ENCODE measurements at places on chromosomes 7 and 10.
A peak's percentile ranks its signal among the peaks of the same experiment; 100 is the strongest.

DNA sequence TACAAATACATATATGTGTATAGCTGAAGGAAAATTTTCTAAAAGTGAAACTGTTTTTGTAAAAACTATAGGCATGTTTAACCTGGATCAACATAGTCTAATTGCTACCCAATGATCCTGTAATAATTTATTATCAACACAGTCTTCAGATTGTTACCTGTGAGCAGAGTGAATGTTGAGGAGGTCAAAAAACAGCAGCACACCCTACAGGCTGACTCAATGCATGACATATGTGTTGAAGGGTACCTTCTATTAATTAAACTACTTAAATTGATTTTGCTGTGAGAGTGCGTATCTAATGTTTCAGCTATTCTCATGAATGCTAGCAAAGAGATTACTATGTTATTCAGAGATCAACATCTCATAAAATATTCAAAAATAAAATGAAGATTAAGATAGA is 411.4 kb downstream of the TNS3 start:
- no peak for DNase-seq

- DNase-seq, result peak; percentile 57
Measured at GRCh38 chr10:77836299-77836820, 90.2 kb downstream of the DLG5 start.

DNA sequence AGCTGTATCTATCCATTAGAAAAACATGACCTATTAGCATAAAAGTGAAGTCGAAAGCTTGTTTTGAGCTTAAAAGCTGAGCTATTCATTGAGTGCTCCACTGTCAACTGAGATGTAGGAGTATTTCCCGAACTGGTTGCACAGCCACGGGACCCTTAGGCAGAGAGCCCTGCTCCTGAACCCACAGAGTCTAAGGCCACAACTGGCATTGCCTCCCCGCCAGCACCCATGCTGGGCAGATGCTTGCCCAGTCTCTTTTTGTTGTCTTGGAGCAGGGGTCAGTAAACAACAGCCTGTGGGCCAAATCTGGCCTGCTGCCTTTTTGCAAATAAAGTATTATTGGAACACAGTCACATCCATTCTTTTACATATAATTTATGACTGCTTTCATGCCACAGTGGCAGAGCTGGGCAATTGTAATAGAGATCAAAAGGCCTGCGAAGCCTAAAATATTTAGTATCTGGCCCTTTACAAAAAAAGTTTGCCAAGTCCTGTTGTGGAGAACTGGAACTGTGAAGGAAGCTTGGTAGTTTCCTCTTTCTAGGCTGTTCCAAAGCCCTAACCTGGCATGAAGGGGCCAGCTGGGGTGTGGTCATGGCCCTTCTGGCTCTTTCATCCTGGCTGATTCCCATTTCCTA is 58.4 kb upstream of the WAPL start:
- no peak for DNase-seq

DNA sequence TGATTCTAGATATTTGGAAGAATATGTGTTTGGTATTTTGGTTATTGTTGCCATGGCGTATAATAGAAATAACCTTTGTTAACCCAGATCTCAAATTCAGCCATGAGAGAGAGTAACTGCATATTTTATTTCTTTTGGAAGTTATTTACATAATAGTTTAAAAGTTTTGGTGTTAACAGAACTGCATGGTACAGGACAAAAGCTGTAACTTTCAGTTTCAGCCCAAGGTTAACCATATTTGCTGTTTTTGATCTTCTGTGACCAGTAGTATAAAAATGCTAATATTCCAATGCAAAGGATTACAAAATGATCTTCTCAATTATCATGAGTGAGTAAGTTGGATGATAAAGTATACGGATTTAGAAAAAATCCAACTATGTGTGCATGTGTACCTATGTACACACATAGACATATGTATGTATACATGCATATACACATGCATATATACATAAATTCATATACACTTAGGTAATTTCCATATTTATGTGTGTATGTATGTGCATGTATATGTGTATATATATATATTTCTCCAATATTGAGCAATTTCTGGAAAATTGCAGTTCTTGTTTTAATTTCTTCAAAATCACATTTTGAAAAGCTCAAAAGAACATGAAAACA is 38.0 kb upstream of the PIP4K2A start:
- DNase-seq, result no peak

- no peak for DNase-seq
Measured at GRCh38 chr10:88971221-88972061, 18.9 kb upstream of the ACTA2 start.

DNA sequence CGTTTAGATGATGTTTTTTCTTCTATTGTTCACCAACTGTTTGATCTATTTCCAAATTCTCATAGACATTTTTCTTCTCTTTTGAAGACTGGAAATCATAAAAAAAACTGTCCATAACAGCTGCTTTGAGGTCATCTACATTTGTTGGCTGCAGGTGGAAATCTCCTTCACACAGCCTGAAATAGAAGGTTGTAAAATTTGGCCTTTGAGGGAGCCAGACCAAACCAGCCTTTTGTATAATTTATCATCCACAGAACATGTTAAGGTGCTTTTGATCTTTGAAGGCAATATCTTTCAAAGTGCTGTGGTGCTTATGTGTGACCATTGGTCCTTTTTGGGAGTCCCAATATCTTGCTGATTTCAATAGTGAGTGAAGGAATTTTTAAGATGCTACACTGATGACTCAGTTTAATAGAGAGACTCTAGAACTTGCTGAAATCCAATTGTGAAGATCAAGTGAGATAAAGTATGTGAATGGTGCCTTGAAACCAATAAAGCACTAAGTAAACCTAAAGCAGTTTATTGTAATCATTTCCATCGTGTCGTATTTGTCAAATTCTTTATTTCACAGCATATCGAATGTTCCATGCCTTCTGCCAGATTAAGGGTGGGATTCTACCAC is 5.4 kb downstream of the FERD3L start:
- no peak for DNase-seq

DNA sequence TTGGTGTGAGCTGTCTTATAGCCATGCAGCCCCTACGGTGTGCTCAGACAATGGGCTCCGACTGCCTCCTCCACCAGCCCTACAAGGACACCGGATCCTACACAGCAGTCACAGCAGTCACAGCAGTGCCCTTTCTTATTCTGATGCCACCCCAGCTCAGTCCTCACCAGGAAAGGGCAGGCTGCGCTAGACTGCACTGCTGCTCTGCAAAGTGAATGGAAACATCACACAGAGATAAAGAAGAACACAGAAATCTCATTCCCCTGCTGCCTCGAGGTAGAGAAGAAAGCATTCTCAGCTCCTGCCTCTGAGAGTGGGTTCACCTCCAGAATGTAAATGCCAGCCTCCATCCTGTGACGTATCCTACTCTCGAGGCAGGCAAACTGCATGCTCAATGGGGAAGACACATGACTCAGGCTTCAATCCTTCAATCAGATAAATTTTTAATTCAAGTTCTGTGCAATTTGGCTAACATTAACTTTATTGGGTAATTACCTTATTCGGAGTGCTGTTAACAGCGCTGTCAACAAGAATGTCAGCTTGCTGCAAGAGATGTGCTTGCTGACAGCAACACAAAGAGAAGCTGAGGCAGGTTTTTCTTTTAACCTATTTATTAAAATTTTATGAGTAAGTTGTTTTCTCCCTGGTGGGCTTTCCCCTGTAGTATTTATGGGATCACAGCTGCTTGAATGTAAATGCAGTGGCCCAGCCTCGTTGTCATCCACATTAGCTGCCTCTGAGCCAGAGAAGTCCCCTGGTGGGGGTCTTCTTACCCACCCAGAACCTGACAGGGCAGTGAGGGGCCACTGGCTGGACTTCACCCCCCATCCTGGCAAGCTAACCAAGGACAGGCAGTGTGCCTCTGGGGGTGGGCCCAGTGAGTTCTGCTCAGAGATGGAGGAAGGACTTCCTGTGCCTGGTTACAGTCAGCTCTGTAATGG is 241.3 kb upstream of the KMT2E start:
- DNase-seq, result peak; percentile 19

DNA sequence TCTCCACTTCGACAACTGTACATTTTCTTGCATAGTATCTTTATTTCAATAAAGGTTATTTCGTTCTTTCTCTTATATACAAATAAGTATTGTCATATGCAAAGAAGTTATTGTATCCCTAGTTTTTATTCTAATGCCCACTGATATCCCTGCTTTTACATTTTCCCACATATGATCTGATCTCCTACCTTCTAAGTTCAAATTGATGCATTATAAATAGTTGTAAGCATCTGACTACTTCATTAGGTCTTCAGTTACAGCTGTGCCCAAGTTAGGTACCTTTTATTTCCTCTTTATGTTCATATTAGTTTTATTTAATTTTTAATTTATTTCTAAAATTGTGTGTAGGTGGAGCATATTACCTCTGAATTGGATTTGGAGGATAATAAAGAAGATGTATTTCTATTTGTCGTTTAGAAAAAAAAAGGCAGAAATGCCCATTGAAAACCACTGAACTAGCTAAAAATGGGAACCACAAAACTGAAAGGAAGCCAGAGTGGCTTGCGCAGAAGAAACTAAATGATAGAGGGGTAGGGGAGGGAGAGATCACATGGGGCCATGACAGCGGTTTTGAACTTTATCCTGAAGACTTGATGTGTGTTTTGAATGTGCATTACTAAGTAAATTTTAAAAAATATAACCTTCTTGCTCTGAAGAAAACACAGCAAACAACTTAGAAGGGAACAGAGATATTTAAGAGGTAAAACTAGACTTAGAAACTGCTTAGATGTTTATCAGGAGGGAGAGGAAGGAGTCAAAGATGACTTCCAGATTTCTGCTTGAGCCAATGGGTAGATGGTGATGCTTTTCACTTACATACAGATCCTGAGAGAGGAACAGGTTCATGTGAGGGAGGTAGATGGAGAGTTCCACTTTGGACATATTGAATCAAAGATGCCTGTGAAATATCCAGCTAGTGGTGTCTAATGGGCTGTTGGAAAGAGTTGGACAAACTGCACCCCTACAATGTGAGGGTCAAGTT is 9.3 kb upstream of the ZC3HAV1L start:
- DNase-seq, result no peak

DNA sequence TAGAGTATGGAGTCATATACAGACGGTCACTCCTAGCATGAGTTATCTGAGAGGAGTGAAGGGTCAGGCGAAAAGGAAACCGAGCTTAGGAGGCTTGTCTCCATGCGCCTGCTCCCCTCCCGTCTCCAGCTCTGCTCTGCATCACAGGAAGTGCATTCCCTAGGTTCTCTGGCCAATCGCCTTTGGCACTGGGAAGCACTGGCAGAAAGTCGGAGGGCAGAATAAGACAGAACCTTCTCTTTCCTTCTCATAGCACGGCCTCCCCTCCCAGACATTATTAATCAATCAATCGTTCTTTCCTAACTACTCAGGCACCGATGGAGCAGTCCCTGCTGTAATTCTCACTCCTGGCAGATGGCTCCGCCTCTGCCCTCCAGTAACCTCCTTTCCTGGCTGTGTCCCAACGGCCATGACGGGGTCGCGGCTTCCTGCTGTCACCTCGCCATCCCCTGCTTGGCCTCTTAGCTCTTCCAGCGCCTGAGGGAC is 177.1 kb downstream of the FRMD4A start:
- no peak for DNase-seq

- no peak for DNase-seq
Measured at GRCh38 chr7:108716783-108717182, 147.1 kb downstream of the DNAJB9 start.

- no peak for DNase-seq
Measured at GRCh38 chr10:102024799-102025198, 31.2 kb downstream of the ARMH3 start.

DNA sequence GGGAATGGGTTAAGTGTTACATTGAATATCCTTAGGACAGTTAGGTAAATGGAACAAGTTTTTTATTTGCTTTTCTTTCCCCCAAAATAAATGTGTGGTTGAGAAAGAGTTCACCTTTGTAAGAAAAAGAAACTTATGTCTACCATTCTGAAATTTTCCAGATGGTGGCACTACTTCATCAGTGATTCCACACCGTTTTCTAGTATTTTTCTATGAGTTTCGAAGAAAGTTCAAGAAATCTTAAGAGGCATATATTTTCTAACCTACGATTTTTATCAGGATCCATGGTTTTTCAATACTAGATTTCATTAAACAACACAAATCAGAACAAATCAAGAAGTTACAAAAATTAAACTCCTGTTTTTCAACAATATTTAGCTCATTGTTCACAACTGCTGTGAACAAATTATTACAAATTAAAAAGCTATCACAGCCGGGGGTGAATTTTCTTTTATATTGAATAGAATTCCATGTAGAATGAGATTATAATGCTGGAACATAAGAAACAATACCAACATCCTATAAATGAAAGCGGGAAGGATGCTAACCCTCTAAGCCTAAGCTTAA is 163.1 kb upstream of the NPVF start:
- no peak for DNase-seq

GRCh38 chr7:30743371-30744074 is 8.4 kb upstream of the INMT start:
- peak; percentile 64 for DNase-seq

DNA sequence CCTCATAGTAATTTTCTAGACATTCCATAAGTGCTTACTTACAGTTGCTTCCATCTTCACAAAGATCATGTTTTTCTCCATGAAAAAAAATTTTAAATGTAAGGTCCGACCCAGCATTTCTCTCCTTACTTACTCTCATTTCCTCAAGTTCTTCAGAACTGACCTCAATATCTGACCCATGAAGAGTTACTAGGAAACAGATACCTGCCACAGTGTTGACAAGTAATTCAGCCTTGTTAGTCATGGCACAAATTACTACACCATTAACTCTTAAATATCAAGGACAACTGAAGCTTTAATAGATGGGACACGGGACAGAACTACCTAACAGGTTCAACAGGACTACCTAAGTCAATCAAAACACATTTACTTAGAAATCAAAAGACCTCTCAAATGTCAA is 316.2 kb downstream of the POM121L12 start:
- no peak for DNase-seq

GRCh38 chr10:49748006-49748405 is 14.1 kb downstream of the OGDHL start:
- DNase-seq, result no peak

GRCh38 chr7:155746188-155746587 is 66.1 kb downstream of the SHH start:
- DNase-seq, result no peak

DNA sequence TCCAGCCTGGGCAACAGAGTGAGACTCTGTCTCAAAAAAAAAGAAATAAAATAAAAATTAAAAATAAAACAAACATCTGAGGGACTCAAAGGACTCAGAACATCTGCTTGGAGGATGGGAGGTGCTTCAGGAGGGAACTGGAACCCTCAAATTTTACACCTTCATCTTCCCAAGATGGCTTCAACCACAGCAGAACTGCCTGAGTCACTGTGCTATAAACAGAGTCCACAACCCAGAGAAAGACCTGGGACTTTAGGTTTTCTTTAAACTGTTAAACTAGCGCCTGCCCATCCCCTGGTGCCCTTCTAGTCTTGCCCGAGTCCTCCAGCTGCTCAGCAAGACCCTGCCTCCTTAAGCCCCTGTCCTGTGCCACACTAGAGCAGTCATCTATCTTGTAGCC is 40.8 kb downstream of the RGS10 start:
- no peak for DNase-seq

- DNase-seq, result no peak
Measured at GRCh38 chr10:119933179-119933578, 40.6 kb downstream of the SEC23IP start.

GRCh38 chr10:88987243-88987725 is 3.3 kb upstream of the FAS start:
- DNase-seq, result no peak

Data from right hindlimb (tissue), 1 donor.